ENCODE measurements at places on chromosomes 12 and 14. TPM values are rescaled to one million over a fixed set of nuclear protein-coding genes. Genes with fewer than 3 reads are reported as not detected.

Gene CLEC14A
- not detected for total RNA-seq

Gene MYF5
- not detected for total RNA-seq

Gene PIWIL1
- total RNA-seq = not detected

Gene EXOC5
- 24.6 TPM for total RNA-seq

Gene KRT83
- total RNA-seq = 7.2 TPM

Gene CDH24
- 4.3 TPM for total RNA-seq

Gene FOXG1
- total RNA-seq = 0.10 TPM

Gene PTGER2
- 3.8 TPM for total RNA-seq

Gene BEGAIN
- total RNA-seq = 7.1 TPM

Gene KCNK10
- not detected for total RNA-seq

Gene ACAD10
- 9.9 TPM for total RNA-seq

Gene CD27
- total RNA-seq = not detected

Gene KRT79
- not detected for total RNA-seq

Gene KRT75
- 0.26 TPM for total RNA-seq

Gene IFI27L2
- 56.2 TPM for total RNA-seq

Gene CDKN1B
- 12.8 TPM for total RNA-seq

Gene LRRC9
- total RNA-seq = not detected

Gene GPR135
- 1.1 TPM for total RNA-seq

Gene KTN1
- total RNA-seq = 107 TPM

Gene LEMD3
- total RNA-seq = 7.2 TPM

Gene PZP
- total RNA-seq = not detected

Gene GALNT16
- total RNA-seq = 3.7 TPM

Gene SLC2A14
- not detected for total RNA-seq

Gene RDH16
- total RNA-seq = not detected

Gene POTEM
- total RNA-seq = not detected

Gene KLHL33
- total RNA-seq = not detected

Gene LRRK2
- total RNA-seq = 1.7 TPM

Gene GPR132
- 0.56 TPM for total RNA-seq

Gene INHBC
- total RNA-seq = not detected

Gene CD4
- not detected for total RNA-seq

Gene ADSS1
- 6.4 TPM for total RNA-seq

Gene LMO3
- not detected for total RNA-seq

Gene RNASE3
- not detected for total RNA-seq

Gene ESR2
- total RNA-seq = 0.09 TPM

Gene NTN4
- total RNA-seq = 47.0 TPM

Gene MIP
- not detected for total RNA-seq

Gene APAF1
- 14.8 TPM for total RNA-seq

Gene MIPOL1
- total RNA-seq = 3.4 TPM

Gene RILPL2
- total RNA-seq = 1.8 TPM

Gene IRF9
- 18.1 TPM for total RNA-seq

Gene RNASE11
- total RNA-seq = not detected

Gene LRP1-AS
- total RNA-seq = not detected

Gene CEBPE
- total RNA-seq = not detected

Gene DPF3
- 0.06 TPM for total RNA-seq
